ENCODE measurements at places on chromosomes 13 and 19.
A peak's percentile ranks its signal among the peaks of the same experiment; 100 is the strongest.

GRCh38 chr13:41179593-41180250 lies 14.6 kb downstream of the KBTBD7 start:
- no peak for DNase-seq

DNA sequence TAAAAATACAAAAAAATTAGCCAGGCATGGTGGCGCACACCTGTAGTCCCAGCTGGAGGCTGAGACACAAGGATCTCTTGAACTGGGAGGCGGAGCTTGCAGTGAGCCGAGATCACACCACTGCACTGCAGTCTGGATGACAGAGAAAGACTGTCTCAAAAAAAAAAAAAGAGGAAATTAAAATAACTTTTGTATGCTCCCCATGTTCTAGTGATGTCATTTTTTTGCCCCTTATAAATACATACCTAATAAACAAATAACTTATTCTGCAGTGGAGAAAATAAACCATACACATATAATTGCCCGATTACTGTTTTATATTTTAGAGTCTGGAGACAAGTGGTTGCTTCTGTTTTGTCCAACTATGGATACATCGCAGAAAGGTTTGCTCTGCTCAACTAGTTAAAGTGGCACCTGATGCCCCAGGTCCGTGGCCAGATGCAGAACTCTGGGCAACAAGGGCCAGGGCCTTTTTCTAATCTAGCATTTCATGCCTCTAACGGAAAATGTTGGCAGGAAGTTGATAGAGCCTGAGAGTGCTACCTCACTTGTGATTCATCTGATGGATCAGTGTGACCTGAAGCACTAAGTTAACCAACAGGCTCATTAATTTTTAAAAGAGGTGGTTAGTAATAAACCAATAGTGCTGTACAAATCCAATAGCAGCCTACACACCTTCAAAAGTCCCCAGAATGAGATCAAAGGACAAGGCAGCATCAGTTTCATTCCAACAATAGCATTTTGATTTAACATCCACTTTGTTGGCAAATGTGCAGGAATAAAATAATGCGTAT lies 18.8 kb downstream of the UBE2L5 start:
- DNase-seq = no peak

- DNase-seq = no peak
These were observed 376.9 kb upstream of the SPRY2 start for GRCh38 chr13:80717776-80718175.

DNA sequence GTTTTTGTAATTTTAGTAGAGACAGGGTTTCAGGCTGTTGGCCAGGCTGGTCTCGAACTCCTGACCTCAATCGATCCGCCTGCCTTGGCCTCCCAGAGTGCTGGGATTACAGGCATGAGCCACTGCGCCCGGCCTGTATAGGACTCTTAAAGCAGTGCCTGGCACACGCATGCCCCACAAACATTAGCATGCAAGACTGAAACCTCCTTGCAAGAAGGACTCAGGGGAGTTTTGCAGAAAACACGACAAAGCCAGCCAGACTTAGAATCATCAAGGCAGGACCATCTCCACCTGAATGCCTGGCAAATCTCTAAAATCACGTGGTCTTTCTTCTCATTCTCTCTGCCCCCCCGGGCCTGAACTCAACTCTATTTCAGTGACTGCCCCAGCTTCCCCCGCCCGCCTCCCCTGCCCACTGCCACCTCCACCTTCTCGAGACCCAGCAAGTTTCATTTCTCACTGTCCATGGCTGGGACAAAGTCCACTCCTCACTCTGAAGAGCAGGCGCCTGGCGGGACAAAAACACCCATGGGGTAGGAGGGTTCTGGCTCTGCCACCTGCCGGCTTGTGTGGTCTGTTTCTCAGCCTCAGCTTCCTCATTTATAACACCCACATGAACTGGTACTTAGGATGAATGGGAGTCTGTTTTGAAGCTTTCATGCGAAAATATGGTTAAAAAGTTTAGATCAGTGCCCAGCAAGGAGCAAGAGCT lies 2.4 kb downstream of the TICAM1 start:
- DNase-seq = no peak

DNA sequence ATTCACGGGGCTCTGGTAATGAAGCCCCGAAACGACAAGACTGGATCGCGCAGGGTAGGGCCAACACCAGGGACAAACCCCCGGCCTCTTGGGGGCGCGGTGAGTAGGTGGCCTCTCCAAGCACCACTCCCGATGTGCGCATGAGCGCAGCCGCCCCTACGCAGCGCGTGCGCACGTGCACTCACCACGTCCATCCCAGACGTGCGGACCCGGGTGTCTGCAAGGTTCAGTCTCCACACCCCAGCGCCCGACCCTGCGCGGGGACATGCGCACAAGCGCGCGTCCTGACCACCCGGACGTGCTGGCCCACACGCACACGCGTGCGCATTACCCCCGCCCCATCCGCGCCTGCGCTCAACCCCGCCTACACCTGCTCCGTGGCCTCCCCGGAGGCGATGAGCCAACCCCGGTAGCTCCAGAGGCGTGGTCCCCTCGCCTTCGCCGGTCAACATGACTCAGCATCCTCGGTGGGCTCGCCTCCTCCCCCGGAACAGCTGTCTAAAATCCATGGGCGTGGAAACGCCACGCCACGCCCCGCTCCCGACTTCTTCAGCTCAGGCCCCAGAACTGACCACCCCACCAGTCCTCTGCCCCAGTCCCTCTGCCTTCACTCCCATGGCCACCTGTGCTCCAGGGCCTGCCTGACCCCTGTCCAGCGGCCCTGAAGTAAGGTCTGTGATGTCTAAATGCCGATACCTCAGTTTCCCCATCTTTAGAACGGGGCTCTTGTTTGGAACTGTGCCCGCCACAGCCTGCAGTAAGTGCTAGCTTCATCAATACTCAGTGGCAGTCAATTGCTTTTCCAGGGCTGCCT lies 5.6 kb upstream of the GPI start:
- peak; percentile 97 for DNase-seq

GRCh38 chr13:109427695-109428094 lies 358.7 kb downstream of the IRS2 start:
- DNase-seq = no peak

- DNase-seq = no peak
These were observed 83.3 kb downstream of the KLF5 start for GRCh38 chr13:73142071-73142470.

DNA sequence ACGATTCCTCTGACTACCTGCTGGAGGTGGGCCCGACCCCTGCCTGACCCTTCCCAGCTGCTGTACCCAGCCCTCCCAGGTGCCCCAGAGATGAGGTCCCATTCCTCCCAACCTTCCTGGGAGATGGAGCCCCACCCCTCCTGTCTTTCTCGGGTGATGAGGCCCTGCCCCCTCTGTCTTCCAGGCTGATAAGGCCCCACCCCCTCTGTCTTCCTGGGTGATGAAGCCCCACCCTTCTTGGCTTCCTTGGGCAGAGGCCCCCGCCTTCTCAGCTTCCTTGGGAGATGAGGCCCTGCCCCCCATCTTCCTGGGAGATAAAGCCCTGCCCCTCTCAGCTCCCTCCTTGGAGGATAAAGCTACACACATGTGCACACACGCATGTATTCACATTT lies 47.9 kb downstream of the CERS4 start:
- no peak for DNase-seq

DNA sequence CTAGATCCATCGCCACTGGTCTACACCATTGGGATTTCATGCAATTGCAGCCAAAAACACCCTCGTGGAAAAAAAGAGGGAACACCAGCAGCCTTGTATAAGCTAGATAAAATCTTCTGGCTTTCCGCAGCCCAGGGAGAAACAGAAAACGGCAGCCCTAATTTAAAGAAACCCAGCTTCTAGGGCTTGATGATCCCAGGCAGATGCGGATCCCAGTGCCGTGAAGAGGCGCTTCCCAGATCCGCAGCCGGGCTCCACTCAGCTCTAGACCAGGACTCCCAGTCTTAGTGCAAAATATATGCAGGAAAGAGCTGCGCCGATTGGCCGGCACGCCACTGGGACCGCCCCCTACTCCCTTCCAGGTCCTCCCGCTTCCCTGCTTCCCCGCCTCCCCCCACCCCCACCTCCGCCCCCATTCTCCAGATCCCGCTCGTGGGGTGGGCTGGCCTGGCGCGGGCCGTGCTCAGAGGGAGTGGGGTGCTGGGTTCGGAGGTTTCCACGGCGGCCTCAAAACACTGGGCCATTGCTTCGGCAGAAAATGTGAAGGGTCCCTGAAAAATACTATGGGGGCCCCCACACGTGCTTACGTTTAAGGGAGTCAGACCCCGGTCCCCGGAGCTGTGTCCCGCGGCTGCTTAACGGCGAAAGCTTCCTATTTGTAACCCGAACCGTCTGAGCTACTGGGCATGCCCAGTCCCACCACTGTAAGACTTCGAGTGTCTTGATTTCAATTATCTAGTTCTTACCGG lies 63.1 kb downstream of the SERP2 start:
- DNase-seq = peak; percentile 27

DNA sequence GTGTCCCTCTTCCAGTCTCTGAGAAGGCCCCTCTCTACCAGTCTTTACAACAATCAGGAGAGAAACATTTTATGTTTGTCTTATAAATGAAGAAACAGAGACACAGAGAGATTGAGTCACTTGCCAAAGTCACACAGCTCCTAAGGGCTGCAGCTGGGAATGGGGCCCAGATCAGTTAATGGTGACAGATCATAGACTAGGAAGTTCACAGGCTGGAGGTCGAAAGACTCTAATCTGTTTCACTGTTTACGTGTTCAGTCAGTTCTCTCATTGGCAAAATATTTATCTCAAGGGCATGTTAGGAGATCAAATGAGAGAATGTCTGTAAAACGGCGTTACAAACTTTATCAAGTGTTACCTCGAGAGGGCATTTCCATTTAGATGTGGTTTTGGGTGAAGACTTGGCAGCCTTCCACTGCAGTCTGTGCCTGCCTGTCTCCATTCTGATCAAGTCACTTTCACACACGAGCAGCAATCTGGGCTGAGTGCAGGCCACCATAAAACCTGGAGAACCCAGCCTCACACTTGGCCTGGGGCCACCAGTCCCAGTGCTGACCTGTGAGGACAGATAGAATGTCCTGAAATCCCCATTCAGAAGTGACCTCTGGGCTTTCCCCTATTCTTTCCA lies 65.1 kb downstream of the SIAH3 start:
- no peak for DNase-seq

DNA sequence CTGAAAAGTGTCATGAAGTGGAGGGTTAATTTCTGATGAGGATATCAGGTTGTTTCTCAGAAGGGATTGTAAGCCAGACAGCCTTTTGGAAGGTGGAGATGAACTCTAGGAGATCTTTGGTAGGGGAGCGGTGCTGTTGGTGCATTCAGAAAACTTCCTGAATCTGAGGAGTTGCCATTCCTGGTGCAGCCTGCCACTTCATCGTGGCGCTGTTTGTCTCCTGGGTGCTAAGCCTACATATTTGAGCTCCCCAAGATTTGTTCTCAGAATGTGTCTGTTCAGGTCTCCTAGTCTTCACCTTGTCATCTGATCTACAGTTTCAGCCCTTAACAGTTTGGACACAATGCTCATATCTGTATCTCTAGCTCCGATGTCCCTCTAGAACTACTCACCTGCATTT lies 285.6 kb downstream of the MTUS2 start:
- DNase-seq = no peak

- DNase-seq = no peak
These were observed 57.5 kb downstream of the SLC7A1 start for GRCh38 chr13:29537736-29538651.

- no peak for DNase-seq
These were observed 8.8 kb downstream of the ATP4B start for GRCh38 chr13:113649212-113649611.

GRCh38 chr13:29887686-29888085 lies 37.3 kb upstream of the UBL3 start:
- DNase-seq = no peak

GRCh38 chr19:5240011-5240410 lies 100.6 kb downstream of the PTPRS start:
- DNase-seq = no peak

GRCh38 chr19:30046522-30046921 lies 104.5 kb downstream of the URI1 start:
- DNase-seq = no peak

GRCh38 chr19:45468803-45469131 lies 971 bp downstream of the FOSB start:
- no peak for DNase-seq

- DNase-seq = no peak
These were observed 156.8 kb downstream of the DNAJC3 start for GRCh38 chr13:95833719-95834118.

GRCh38 chr13:51343475-51343874 lies 4.0 kb downstream of the SERPINE3 start:
- DNase-seq = no peak

- peak; percentile 34 for DNase-seq
These were observed 38.6 kb downstream of the LIG4 start for GRCh38 chr13:108176685-108177274.

- no peak for DNase-seq
These were observed 5.8 kb downstream of the MLLT1 start for GRCh38 chr19:6273701-6274601.

DNA sequence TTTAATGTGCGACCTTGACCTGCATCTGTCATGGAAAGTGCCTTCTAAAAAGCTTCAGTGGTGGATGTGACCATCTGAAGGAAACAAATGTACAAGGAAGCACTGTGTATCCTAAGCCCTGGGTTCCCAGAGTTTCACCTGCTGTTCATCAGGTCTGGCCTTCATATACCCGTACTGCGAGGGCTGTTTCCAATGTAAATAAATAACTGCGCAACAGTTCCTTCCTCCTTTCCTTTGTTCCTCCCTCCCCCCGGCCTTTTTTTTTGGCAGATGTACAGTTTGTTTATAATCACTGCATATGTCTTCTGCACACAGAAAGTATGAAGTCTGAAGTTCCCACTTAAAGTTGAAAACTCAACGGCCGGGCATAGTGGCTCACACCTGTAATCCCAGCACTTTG lies 5.2 kb downstream of the FAAP24 start:
- DNase-seq = no peak

All from stimulated activated CD4-positive, alpha-beta T cell treated with anti-CD3 and anti-CD28 coated beads, TNF-alpha, amount 100 ng/mL, for 4 hours (primary cell).